ENCODE measurements at places on chromosomes 11 and 22.

- no peak for DNase-seq
Observed at GRCh38 chr11:122038543-122038942, 77.5 kb downstream of the BLID start.

- peak; percentile 12 for DNase-seq
Observed at GRCh38 chr22:36541831-36542411, 13.0 kb upstream of the EIF3D start.

DNA sequence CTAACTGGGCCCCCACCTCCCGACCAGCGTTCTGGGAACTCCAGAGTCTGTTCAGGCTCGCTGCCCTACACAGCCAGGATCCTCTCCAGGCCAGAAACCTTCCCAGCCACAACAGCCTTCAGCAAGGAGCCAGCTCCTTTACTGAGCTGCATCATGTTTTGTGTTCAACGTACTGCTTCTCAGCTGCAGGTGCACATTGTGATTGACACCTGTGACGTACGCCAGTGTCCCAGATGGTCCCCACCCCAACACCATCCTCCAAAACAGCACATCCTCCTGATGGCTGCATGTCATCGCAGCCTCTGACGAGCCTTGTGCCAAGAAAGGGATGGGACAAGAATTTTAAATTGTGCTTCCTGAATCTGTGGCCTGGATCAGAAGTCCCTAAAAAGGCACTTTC, 117.5 kb downstream of the SPATA19 start:
- DNase-seq = no peak

DNA sequence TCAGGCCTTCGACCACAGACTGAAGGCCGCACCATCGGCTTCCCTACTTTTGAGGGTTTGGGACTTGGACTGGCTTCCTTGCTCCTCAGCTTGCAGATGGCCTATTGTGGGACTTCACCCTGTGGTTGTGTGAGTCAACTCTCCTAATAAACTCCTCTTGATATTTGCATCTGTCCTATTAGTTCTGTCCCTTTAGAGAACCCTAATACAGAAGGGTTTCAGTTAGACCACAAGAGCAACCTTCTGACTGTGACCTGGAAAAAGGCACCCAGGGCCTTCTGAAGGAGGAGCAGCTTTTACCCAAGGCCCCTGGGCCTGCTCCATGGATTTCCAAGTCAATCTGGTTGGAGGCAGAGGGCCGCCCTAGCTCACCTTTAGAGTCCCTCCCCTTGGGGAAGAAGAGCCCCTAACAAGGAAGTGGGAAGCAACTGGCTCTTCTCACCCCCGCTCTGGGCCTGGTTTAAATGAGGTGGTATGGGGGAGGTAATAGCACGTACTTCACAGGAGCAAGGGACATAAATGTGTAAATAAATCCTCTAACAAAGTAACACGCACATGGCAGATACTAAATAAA, 11.2 kb upstream of the CHST1 start:
- no peak for DNase-seq

GRCh38 chr11:117851852-117852251, 24.6 kb downstream of the FXYD6 start:
- DNase-seq = no peak

DNA sequence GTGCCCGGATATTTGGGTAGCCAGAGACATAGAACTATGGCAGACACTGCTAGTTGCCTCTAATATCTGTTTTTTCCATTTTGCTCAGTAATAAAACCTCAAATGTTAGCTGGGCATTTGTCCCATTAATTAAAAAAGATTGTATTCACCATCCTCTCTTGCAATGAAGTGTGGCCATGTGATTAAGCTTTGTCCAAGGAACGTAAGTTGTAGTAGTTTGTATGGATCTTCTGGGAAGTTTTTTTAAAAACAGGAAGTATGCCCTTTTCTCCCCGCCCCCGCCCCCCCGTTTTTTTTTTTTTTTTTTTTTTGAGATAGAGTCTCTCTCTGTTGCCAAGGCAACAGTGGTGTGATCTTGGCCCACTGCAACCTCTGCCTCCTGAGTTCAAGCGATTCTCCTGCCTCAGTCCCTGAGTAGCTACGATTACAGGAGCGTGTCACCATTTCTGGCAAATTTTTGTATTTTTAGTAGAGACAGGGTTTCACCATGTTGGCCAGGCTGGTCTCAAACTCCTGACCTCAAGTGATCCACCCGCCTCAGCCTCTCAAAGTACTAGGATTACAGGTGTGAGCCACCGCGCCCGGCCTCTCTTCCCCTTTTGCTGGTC, 1.7 kb upstream of the TMEM135 start:
- DNase-seq = no peak
